ENCODE measurements at places on chromosomes 11 and 22. TPM values are rescaled to one million over a fixed set of nuclear protein-coding genes. Genes with fewer than 3 reads are reported as not detected.

DNA sequence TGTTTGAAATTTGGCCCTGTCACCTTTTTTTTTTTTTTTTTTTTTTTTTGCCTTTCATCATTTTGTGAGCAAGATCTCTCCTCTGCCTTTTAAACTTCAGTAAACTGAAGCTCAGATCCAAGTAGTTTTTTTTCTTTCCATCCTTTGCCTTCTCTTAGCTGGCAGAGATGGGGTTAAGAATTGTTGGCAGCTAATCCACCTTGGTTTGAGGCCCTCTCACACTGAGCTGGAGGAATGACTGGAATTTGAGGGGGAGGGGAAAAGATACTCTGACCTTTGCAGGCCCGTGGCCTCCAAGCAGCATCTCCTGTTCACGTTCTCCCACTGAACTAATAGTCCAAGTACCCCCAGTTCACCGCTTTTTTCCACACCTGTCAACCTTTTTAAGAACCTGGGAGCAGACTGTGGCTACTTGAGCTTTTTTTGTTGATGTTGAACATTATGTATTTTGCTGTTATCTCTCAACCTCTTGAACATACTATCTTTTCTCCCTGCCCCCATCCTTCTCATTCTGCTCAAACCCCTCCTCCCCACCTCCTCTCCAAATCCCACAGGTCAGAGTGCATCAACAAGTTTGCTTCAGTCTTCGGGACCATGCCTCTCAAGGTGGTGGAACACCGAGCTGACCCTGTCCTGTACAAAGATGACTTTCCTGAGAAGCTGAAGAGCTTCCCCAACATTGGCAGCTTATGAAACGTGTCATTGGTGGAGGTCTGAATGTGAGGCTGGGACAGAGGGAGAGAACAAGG lies 66.2 kb downstream of the ALX4 start:
- no peak for DNase-seq
- H3K4me3 ChIP-seq, result no peak overlapping the region
- peaks cover 14% of the 10 kb centered on the region for H3K36me3 ChIP-seq
- no peaks in the 10 kb centered on the region for H3K27me3 ChIP-seq
- no peak overlapping the region for H3K27ac ChIP-seq
- H3K4me1 ChIP-seq, result no peaks in the 10 kb centered on the region

- peaks cover 10% of the 10 kb centered on the region for H3K4me1 ChIP-seq
- no peaks in the 10 kb centered on the region for H3K36me3 ChIP-seq
- H3K4me3 ChIP-seq, result no peak overlapping the region
- peaks cover 67% of the 10 kb centered on the region for H3K27me3 ChIP-seq
- H3K27ac ChIP-seq, result no peak overlapping the region
These were observed 1.0 kb downstream of the LMO1 start for GRCh38 chr11:8262552-8263108.

DNA sequence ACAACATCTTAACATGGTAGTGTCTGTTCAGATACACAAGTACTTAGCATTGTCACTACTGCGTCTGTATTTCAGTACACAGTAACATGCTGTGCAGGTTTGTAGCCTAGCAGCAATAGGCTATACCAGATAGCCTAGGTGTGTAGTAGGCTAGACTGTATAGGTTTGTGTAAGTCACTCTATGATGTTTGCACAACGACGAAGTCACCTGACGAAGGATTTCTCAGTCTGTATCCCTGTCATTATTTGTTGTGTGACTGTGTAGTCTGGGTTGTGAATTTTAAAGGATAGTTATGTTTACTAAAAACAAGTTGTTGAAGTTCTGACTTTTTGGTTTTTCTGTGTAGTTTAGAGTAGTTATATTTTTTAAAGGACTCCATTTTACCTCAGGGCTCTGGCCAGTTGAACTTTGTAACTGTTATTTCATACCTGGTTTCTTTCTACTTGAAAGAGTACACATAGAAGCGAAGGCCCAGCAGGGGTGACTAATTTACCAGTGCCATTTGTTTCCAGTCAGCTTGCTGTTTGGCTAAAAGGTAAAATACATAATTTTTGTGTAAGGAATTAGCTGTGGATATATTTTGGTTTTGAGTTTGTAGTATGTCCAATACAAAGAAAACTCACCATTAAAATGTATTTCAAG lies 72.3 kb downstream of the PPP6R3 start:
- H3K4me3 ChIP-seq, result no peak overlapping the region
- no peak overlapping the region for H3K27ac ChIP-seq
- peaks cover 66% of the 10 kb centered on the region for H3K36me3 ChIP-seq
- H3K27me3 ChIP-seq, result no peaks in the 10 kb centered on the region

The CATSPERZ gene
- total RNA-seq, result not detected

Data from activated CD4-positive, alpha-beta memory T cell treated with anti-CD3 and anti-CD28 coated beads, Interleukin-2, amount 10 ng/mL, durations not matched to agents 7 days and 5 days (primary cell).